ENCODE measurements at places on chromosomes 16 and 17.

DNA sequence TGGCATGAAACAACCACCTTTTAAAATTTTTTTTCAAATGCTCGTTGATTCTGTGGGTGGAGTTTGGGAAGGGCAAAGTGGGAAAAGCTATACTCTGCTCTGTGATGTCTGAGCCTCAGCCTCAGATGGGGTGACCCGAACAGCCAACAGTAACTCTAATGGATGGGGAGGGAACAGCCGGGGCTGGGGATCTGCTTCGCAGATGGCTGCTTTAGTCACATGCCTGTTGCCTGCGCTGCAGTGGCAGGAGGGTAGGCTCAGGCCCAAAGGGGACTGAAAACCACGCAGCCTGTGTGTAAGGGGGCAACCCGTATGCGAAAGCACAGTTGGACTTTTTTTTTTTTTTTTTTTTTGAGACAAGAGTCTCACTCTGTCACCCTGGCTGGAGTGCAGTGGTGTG is 14.9 kb upstream of the MAPK3 start:
- DNase-seq, result no peak

GRCh38 chr17:27631411-27631760 is 398 bp downstream of the LGALS9 start:
- DNase-seq, result no peak

GRCh38 chr16:54050459-54051210 is 236.0 kb downstream of the IRX3 start:
- no peak for DNase-seq

- peak; percentile 17 for DNase-seq
Observed at GRCh38 chr16:27405546-27406451, 3.8 kb downstream of the IL21R start.

- DNase-seq, result no peak
Observed at GRCh38 chr17:82400206-82400605, 17.9 kb upstream of the HEXD start.

GRCh38 chr16:1150511-1150982 is 2.4 kb upstream of the CACNA1H start:
- no peak for DNase-seq

DNA sequence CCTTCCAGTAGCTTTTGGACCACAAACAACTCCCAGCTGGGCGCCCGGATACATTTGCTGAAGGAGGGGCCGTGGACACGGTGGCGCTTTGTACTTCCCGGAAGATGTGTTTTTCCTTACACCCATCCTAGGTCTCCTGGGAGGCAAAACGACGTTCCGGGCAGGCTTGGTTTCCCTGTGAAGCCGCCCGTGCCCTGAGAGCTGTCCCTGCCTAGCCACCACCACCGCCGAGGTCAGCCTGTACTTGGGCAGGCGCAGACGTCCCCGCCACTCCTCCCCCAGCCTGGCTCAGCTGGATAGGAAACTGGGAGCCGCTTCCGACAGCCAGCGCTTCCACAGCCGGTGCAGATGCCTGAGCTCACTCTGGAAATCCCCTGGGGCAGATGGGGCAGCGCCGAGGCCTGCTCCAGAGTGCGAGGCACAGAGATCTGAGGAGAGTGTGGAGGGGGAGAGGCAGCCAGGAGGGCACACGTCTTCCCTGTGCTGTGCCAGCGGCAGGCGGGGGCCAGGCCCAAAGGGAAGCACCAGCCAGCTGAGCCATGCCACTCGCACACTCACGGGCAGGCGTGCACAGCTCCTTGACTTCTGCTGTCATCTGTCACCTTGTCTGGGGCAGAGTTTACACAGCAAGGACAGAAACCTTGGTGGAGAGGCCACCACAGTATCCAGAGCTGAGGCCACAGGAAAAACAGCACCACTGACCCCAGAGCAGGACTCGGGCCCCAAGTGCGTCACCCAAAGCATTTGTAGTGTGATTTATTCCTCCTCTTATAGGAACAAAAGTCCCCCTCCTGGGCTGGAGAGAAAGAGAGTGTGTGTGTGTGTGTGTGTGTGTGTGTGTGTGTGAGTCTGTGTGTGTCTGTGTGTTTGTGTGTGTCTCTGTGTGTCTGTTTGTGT is 3.0 kb downstream of the RHBDF2 start:
- DNase-seq, result no peak

DNA sequence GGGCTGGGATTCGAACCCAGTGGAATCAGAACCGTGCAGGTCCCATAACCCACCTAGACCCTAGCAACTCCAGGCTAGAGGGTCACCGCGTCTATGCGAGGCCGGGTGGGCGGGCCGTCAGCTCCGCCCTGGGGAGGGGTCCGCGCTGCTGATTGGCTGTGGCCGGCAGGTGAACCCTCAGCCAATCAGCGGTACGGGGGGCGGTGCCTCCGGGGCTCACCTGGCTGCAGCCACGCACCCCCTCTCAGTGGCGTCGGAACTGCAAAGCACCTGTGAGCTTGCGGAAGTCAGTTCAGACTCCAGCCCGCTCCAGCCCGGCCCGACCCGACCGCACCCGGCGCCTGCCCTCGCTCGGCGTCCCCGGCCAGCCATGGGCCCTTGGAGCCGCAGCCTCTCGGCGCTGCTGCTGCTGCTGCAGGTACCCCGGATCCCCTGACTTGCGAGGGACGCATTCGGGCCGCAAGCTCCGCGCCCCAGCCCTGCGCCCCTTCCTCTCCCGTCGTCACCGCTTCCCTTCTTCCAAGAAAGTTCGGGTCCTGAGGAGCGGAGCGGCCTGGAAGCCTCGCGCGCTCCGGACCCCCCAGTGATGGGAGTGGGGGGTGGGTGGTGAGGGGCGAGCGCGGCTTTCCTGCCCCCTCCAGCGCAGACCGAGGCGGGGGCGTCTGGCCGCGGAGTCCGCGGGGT is at the start of gene CDH1:
Gene CDH1 (plus strand): TSS at position 247 of the 684 bp plus-strand sequence. CDS start 124 bp downstream, at position 371.
- peak; percentile 22 for DNase-seq

DNA sequence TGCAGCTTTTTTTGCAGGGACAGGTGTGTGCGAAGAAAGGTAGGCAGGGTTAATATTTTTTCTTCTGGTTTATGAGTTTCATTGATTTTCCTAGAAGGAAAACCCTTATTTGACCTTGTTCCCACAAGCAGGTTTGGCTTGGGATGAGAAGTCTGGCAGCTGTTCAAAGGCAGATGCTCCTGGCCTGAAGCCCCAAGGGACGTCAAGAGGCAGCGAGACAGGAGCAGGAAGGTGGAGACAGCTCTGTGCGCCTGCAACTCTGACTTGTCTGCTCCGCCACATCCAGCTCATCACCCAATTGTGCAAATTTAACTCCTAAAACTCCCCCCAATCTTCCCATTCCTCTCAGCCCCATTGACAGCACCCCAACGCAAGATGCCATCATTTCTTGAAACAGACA is 136.8 kb upstream of the XYLT1 start:
- DNase-seq, result no peak

GRCh38 chr16:84058664-84059063 is 16.1 kb upstream of the SLC38A8 start:
- DNase-seq, result no peak

DNA sequence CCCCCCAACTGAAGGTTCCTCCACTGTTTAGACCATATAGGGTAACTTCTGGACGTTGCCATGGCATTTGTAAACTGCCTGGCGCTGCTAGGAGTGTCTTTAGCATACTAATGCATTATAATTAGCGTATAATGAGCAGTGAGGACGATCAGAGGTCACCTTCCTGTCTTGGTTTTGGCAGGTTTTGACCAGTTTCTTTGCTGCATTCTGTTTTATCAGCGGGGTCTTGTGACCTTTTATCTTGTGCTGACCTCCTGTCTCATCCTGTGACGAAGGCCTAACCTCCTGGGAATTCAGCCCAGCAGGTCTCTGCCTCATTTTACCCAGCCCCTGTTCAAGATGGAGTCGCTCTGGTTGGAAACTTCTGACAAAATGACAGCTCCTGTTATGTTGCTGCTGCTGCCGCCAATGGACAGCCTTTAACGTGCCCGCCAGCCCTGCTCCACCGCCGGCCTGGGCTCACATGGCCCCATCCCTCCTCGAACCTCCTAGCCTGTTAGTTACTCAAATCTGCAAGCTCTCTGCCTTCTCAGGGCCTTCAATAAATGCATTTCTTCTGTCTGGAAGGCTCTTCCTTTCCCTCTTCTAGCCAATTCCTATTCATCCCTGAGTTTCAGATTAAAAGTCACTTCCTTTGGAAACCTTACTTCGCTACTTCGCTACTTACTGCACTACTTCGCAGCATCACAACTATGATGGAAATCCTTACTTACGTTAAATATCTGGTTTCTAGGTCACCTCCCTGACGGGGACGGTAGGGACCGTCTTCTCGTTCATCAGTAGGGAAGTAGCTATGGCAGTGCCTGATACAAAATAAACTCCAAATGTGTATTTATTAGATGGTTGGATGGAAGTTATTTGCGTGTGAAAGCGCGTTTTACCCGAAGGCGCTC is 640 bp upstream of the NAGLU start:
- no peak for DNase-seq

DNA sequence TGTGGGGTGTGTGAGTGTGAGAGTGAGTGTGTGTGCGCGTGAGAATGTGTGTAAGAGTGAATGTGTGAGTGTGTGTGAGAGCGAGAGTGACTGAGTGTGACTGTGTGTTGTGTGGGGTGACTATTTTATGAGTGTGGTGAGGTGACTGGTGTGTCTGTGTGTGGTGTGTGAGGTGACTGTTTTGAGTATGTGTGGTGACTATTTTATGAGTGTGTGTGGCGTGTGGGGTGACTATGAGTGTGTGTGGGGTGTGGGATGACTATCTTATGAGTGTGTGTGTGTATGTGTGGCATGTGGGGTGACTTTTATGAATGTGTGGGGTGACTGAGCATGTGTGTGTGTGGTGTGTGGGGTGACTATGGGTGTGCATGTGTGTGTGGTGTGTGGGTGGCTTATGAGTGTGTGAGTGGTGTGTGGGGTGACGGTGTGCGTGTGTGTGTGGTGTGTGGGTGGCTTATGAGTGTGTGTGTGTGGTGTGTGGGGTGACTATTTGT is 152.9 kb upstream of the PLCG2 start:
- no peak for DNase-seq

- no peak for DNase-seq
Observed at GRCh38 chr16:73404001-73404400, 356.1 kb upstream of the ZFHX3 start.

DNA sequence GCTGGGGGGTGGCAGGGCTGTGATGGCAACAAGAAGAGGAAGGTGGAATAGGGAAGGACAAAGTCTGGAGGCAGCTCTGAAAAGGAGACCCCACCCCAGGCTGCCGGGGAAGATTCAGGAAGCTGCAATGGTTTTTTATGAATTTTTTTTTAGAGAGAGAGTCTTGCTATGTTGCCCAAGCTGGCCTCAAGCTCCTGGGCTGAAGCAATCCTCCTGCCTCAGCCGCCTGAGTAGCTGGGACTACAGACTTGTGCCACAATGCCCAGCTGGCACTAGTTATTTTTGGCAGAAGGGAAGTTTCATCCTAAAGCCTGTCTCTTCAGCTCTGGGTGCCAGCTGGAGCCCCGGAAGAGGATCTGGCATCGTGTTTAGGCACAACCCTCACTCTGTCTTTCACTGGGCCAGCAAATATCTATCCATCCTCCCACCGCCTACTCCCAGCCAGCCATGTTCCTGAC is 1.3 kb upstream of the CES3 start:
- DNase-seq, result no peak

DNA sequence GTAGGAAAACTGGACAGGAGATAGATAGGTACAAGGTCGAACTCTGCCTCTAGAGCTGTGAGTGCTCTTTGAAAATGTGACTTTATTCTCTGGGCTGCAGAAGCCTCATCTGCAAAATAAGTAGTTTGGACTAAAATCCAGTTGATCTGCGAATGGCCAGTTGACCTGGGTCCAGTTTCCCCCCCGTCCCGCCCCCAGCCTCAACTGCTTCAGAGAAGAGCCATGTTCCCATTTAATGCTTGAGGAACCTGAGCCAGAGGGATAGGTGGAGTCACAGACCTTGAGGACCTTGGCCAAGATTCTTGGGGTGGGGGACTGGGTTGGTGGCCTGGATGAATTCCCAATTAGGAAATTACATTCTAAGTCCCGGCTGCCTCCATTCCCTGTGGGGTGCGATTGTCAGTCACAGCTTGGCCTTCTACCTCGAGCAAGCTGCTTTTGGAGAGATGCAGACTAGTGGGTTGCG is 14.1 kb downstream of the TBX2 start:
- DNase-seq, result no peak

- no peak for DNase-seq
Observed at GRCh38 chr17:8922928-8923327, 42.6 kb downstream of the PIK3R5 start.

GRCh38 chr16:5639531-5639930 is 541.9 kb upstream of the EEF2KMT start:
- DNase-seq, result no peak

DNA sequence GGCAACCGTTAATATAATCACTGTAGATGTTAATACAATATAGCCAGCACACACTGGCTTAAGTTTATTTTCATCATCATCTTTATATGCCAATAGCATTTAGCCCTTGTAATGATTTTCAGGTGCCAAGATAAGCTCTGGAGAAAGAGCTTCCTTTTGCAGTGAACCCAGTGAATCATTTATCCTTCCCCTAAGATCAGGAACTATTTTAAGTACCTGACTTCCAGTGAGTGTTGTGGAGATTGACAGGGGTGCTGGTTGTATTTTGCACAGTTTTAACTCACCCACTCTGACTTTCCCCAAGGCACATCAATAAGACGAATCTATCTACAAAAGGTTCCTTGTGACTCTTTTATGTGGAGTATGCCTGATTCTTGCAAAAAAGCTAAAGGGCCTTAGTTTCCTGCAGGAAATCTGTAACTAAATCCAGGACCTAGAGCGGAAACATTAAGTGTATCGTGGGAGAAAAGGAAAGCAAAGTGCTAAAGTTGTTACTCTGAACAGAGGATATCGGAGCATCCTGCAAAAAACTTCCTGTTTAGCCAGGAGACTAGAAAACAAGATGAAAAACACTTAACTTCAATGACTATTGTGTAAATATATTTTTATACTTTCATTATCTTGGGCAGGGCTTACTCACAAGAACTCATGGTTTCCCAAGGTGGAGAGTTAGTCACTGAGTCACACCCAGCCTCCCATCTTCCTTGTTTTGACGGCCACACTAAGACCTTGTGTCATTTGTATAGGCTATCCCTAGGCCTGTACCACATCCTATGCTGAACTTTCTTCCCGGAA is 183.6 kb downstream of the MAP2K6 start:
- no peak for DNase-seq

- DNase-seq, result no peak
Observed at GRCh38 chr16:86502856-86503748, 7.2 kb upstream of the FOXF1 start.

- no peak for DNase-seq
Observed at GRCh38 chr17:74304184-74304583, 21.8 kb upstream of the KIF19 start.

- DNase-seq, result no peak
Observed at GRCh38 chr16:55467898-55468297, 11.1 kb upstream of the MMP2 start.

DNA sequence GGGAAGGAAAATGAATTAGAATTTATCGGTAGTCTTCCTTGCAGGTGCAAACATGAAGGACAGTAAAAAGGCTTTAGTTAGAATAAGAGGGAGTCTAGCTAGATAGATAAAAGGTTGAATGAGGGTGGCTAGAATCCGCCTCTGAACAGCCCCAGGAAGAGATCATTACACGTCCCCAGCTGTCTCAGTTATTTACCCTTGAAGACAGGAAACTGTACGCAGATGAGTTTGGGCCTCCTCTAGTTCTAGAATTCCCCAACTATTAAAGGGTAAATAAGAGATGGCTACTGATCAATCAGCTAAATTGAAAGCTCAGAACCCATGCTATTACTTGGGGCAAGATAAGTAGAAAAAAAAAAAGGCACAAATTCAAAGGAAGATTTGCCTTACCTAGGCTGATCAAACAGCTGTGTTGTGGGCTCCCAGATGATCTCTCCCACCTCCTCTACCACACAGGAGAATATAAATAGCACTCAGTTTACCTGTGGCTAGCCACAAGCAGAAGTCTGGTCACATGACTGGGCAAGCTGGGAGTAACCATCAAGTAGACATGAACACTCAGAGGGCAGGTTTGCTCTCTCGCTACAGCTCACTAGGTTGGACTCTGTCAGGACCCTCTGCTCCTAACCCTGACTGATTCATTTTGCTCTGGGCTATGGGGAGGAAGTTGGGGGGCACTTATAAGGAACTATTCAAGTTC is 17.0 kb downstream of the FAM117A start:
- DNase-seq, result no peak

Measured in activated gamma-delta T cell treated with Interleukin-2 at 50 U/mL for 16 hours (primary cell).